ENCODE measurements at places on chromosomes 1 and 21.

- no peak for DNase-seq
Observed at GRCh38 chr1:82486969-82487368, 686.2 kb downstream of the ADGRL2 start.

DNA sequence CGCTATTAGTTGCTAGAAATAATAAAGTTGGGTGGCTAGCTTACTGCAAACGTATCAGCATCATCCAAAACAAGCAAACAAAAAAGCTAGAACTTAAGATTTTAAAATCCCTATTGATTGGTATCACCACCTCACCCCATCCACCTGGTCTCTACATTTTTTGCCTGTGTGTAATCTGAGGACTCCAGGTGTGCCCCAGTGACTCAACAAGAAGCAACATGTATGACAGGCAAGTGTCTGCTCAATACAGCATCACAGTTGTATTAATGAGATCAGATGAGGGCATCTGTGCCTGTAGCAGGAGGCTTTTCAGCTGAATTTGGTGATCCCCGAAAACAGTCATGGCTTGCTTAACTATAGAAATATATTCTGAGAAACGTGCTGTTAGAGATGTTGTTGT lies 14.6 kb upstream of the PAPPA2 start:
- no peak for DNase-seq

DNA sequence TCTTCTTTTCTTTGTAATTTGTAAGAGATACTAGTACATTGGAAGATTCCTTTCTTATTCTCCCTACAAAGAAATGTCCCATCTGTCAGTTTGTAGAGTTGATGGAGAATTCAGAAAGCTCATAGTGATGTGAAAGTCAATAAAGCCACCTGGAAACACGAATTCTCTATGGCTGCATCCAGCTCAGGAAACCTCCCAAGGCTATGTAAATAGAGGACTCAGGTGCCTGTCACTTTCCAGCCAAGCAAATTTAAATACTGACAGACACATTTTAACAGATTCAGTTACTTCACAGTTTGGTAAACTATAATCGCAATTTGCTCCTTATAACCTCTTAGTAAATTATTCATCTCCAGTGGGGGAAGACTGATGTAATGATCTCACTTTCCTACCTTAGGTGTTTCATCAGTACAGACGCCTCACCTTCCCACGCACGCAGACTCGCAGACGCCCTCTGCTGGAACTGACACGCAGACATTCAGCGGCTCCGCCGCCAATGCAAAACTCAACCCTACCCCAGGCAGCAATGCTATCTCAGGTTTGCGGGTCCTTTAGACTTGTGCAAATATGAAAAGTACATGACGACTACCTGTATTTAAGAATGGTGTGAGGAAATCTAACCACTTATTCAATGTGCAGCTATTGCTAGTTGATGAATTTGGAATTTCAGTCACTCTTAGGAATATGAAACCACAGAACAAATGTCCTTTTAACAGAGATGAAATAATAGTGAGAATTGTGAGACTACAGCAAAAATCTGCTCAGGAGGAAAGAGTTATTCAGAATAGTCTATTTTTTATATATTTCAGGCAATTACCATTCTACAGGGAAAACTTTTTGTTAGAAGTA lies 60.6 kb downstream of the PTPRC start:
- peak; percentile 74 for DNase-seq

DNA sequence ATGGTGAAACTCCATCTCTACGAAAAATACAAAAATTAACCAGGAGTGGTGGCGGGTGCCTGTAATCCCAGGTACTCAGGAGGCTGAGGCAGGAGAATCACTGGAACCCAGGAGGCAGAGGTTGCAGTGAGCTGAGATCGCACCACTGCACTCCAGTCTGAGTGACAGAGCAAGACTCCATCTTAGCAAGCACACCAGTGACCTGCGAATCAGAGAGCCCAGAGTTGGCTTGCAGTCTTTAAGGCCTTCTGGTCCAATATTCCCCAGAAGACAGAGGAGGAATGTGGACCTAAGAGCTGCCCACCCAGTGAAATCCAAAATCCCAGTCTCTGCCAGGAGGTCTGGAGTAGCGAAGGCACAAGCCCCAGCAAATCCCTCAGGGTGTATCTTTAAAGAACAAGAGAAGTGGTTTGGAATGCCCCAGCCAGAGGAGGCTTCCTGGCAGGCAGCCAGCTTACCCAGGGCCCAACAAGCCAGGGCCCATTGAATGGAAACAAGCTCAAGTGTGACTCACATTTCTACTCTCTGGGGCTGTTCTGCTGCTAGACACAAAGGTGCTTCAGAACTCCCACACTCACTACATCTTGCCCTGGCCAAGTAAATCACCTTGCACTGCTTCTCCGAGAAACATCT lies 23.9 kb downstream of the GPR161 start:
- no peak for DNase-seq

DNA sequence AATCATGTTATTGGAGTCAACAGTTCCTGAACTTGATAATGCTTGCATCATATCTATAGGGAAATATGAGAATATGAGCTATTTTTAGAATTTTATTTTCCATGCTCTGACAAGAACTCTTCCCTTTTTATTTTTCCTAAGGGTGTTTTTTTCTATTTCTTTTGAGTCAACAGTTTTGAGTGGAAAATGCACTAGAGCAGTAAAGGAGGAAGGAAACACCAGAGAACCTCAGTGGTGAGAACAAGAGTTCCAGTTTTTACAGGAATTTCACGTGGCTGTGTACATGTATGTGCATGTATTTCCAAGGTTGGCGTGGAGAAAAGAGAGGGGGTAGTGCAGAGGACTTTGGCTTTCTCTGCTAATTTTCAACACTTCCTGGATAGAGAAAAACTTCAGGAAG lies 63.6 kb upstream of the TNFSF18 start:
- DNase-seq, result no peak

DNA sequence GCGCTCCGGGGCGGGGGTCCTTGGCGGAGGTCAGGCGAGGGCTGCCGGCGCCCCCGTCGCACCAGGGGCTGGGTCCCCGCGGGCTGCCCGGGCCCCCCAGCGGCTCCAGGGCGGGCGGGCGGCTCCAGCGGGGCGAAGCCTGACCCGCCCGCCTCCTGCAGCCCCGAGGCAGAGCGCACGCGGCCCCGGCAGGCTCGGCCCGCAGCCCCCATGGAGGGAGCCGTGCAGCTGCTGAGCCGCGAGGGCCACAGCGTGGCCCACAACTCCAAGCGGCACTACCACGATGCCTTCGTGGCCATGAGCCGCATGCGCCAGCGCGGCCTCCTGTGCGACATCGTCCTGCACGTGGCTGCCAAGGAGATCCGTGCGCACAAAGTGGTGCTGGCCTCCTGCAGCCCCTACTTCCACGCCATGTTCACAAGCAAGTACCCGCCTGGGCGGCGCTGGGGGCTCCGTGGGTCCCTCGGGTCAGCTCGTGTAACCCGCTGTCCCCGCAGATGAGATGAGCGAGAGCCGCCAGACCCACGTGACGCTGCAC lies 817 bp downstream of the KLHL17 start:
- DNase-seq, result no peak

DNA sequence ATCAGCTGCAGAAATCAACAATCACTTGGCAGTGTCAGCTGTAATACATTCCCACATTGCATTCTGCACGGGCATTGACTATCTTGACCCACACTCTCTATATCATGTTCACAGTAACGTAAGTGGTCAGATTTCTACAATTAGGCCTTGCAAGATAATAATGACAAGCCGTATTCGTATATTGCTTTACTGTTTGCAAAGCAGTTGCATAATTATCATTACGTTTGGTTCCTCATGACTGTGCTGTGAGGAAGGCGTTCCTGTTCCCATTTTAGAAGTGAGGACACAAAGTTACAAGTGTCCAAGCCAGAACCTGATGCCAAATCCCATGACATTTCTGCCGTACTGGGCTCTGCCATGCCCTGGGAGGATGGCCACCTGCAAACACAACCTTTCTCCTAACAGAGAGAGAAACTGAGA lies 53.5 kb upstream of the TARBP1 start:
- DNase-seq, result no peak

GRCh38 chr21:18960306-18960705 lies 556.7 kb upstream of the TMPRSS15 start:
- DNase-seq, result no peak

- DNase-seq, result no peak
Observed at GRCh38 chr1:154465621-154466195, 36.3 kb upstream of the TDRD10 start.

DNA sequence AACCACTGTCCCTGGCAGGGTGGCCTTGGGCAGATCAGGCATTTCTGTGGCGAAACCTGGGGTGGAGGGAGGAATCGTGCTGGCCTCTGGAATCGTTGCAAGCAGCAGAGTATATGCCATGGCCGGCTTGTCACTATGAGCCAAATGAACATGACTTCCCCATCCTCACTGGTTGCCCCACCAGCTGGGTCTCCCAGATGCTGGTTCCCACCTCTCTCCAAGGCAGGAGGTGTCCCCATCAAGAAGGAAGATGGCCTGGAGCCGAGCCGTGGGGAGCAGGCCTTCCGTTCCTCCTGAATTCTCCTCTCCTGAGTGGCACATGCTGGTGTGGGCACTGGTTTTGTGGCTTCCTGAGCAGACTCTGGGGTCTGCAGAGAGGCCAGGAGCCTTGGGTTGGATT lies 60.2 kb upstream of the ACTRT2 start:
- DNase-seq, result no peak

DNA sequence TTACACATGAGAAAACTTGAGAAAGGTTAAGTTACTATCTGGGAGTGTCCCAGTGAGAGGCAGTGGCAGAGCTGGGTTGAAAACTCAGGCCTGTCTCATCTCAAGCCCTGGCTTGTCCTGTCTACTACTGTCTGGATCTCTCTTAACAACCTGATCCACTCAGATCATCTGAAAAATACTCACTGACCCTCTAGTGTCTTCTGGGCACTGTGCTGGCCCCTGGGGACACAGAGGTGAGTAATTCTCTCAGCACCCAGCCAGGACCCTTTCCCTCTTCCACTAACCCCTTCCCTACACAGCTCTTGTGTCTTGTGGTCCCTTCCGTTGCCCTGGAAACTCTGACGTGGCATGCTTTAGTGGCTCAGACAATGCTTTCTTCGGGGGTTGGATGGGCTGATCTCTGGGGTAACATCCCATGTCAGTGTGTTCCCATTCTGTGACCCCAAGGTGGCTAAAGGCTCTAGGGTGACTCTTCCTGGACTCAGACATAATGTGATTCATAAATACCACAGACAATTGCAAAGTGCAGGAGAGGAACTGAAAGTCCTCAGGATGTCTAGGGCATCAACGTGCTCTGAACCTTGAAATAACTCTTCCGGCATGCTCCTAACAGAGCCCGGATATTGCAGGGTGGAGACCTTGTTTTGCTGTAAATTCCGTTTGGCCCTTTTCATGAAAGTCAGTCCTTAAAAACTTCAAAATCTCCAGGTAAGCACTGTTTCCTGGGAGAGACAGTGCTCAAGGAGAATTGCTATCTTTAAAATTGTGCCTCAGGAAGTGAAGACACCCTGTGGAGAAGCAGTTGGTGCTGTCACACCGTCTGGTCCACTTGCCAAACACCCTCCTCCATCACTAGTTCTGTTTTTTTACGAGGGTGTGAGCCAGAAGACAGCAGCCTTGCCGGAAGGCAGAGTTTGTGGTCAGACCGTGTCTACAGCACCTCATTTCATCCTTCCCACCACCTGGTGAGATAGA lies 4.0 kb downstream of the SHISAL2A start:
- DNase-seq, result no peak

DNA sequence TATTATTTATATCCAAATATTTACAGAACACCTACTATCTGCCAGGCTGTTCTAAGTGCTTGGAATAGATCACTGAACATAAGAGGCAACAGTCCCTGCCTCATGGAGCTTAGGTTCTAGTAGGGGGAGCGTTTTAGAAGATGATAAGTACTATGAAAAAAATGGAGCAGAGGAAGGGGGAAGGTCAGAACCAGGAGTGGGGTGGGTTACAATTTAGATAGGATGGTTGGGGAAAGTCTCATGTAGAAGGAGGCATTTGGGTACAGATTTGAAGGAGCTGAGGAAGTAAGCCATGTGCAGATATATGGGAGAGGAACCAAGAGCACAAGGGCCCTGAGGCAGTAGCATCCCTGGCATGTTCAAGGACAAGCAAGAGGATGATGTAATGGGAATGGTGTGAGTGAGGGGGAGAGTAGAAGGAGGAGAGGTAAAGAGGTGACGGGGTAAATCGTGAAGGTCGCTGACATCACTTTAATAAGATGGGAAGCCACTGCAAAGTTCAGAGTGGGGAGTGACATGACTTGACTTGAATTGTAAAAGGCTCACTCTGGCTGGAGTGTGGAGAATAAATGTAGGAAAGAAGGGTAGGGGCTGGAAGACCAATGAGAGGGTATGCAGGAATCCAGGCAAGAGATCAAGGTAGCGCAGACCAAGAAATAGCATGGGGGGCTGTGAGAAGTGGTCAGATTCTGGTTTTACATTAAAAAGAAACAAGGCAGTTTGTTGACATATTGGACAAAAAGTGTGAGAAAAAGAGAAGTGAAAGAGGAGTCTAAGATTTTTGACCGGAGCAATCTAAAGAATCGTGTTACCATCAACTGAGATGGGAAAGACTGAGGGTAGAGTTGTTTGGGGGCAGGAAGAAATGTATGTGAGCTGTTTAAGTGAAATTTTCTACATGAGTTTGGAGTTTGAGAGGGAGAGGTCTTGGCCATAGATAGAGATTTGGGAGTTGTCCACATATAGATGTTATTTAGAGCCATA lies 92.6 kb downstream of the LPAR3 start:
- no peak for DNase-seq

DNA sequence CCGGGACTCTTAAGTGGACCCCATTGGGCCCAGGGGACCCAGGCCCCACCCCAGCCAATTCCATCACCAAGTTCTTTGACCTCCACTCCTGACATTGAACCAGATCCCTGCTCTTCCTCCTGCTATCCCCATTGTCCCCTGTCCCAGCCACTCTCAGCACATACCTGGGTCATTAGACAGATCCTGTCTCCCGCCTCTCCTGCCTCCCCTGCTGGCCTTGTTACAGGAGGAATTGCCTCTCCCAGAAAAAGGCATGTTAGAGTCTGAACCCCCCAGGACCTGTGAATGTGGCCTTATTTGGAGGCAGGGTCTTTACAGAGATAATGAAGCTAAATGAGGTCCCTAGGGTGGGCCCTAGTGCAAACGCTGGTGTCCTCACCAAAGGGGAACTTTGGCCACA lies 301.9 kb downstream of the NPHP4 start:
- DNase-seq, result no peak

GRCh38 chr1:118751166-118751565 lies 237.0 kb downstream of the TBX15 start:
- no peak for DNase-seq

GRCh38 chr1:103056423-103056822 lies 51.9 kb downstream of the COL11A1 start:
- no peak for DNase-seq

GRCh38 chr1:40477678-40478053 lies 576 bp downstream of the ZFP69 start:
- no peak for DNase-seq

- DNase-seq, result no peak
Observed at GRCh38 chr1:6779089-6779805, 6.0 kb upstream of the CAMTA1 start.

DNA sequence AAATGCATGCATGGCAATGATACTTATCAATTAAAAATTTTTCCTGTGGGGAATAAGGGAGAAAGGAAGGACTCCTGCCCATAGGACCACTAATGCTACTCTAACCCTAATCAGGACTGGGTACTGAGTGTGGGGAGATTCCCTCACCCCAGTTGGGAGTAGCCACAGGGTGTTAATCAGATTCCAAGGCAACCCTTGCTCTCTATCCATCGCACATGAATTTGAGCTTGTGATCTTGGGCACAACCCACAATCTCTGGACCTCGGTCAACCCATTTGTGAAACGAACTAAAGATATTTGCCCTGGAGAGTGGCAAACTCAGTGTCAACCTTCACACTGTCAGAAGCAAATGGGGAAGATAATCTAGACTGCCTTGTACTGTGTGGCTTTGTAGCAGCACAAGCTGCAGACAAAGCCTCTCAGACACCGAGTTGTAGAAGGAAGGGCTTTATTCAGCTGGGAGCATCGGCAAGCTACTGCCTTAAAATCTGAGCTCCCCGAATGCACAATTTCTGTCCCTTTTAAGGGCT lies 69.5 kb downstream of the SERINC2 start:
- no peak for DNase-seq

All from NCI-H460 (cell line).